COLO829 (cell line): ENCODE measurements at places on chromosomes 3 and 15.

DNA sequence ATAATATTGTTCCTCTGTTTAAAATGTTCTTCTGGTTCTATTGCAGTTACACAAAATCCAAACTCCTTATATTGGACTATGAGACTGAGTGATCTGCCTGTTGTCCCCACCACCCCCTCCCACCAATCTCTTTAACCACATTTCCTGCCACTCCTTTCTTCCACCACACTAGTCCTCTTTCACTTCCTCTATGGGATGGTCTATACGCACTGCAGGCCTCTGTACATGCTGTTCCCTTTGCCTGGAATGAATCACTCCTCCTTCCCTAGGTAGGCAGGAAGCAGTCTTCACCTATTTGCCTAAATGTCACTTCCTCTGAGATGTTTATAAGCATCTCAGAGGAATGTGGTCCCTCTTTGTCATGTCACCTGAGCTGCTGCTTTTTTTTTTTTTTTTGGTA lies 4.0 kb downstream of the MAP2K1 start:
- no peak for DNase-seq

DNA sequence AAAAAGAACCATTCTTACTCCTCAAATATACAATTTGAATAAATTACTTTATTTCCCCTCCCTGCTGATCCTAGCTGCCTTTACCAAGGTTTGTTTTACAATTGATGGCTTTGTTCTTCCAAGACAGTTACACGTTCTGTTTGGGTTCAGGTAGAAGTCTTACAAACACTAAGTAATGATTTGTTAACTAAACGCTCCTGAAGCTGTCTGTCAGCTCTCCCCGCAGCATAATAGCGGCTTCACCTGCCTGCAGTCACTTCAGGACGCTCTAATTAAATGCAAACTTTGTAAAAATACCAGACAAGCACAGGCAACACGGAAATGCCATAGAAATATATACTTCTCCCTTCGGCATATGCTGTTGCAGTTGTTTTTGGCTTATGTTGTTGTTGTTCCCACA lies 176.4 kb upstream of the MDFIC2 start:
- DNase-seq = no peak

DNA sequence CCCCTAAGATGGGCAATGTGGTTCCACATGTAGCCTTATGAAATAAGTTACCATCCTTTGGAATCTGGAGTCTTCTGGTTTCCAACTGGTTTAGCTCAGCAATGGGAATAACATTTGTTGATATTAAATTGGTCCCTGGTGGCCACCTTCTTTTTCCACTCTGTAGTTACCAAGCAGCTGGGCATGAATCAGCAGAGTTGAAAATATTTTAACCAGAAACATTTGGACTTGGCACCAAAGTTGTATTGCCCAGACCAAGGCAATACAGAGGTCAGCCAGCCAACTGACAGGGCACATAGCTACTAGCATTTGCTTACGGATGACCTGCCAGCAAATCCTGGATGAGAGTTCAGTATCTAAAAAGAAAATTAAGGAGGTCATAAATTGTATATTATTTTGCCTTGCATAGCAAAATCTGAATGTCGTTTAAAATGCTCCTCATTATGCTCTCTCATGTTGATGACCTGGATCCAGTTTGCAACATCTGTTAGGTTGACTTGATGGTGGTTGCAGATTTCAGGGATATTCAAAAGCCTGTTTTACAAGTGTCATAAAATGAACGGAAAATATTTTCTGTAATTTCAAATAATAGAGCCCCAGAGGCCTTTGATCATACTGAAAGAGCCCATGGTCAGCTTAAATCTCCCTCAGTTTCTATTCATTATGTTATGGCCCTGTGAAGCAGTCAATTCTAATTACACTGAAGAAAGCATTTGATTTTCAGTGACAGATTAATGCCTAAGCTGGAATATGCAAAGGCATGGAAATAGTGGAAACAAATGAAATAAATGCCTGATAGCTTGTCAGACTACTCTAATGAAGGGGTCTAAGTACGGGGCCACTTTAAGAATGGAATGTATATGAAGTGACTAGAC lies 54.6 kb downstream of the PPM1L start:
- DNase-seq = no peak

GRCh38 chr3:172065967-172066762 lies 26.8 kb downstream of the FNDC3B start:
- no peak for DNase-seq

DNA sequence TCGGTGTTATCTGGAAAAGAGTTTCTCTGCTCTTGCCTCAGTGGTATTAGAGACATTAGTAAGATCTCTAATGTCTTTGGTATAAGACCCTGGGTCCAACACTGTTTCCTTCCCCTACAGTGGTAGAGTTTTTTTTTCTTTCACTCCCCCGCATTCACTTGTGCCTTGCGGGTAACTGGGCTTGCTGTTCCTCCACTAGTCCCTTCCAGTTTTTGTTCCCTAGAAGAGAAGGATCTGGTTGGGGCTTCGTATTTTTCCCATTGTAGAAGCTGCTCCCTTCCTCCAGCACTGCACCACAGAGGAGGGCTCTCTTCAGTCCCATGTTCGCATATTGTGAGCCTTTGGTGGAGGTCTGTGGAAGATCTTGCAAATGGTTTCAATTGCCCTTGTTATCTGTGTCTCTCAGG lies 13.7 kb downstream of the CTDSPL2 start:
- no peak for DNase-seq
